ENCODE measurements at places on chromosomes 3 and 15.

GRCh38 chr3:59366218-59366617, 316.4 kb upstream of the CFAP20DC start:
- no peak for DNase-seq

DNA sequence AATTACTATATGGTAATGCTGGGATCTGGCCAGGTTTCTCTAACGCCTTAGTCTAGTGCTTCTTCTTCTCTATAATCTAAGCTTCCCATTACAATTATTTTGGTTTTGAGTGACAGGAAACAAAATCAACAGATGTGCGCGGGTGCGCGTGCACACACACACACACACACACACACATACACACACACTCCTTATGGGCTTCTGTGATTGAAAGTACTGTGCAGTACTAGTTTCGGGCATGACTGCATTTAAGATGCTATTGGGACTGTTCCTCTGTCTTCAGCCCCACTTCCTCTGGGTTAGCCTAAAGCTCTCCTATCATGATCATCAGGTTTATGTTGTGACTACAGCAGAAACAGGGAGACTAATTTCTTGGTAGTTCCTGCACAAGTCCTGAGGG, 32.2 kb downstream of the EPHB1 start:
- no peak for DNase-seq

- no peak for DNase-seq
Measured at GRCh38 chr3:152267831-152268554, 736 bp upstream of the MBNL1 start.

DNA sequence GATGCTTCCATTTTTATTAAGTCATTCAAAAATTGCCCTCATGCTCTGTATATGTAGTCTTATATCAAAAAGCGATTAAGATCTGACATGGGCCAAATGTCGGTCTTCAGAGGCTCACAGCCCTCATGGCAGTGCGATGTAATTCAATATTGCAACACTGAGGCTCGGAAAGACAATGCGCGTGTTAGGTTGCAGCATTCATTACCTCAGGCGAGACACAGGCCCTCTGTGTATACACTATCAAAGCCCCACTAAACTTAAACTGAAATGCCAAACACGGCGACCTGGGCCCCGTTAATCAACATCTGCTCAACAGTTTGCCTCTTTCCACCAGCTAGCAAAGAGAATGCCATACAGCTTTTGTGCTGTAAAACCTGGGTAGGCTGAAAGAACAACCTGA, 413.4 kb downstream of the ERC2 start:
- DNase-seq = no peak

DNA sequence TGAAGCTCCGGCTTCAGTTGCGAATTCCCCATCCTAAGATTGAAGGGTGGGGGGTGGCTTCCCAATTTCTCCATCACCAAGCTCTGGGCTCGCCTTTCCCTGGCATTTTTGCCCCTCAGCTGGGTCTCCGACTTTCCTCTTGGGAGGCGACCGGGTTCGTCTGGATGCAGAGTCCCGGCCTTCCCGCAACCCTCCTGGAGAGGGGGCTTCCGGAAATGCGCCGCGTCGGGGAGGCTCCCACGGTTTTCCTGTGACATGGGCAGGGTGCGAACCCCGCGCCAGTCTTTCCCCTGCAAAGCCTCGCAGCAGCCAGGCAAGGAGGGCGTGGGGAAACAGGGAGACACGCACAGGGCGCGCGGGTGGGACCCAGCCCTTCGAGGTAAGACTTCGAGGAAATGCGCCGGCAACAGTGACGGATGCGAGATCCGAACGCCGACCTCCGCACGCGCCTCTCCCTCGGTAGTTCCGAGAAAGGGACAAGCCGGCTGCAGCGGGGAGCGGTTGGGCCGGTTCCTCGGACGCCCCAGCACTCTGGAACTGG, 466 bp upstream of the HCN4 start:
- DNase-seq = no peak

DNA sequence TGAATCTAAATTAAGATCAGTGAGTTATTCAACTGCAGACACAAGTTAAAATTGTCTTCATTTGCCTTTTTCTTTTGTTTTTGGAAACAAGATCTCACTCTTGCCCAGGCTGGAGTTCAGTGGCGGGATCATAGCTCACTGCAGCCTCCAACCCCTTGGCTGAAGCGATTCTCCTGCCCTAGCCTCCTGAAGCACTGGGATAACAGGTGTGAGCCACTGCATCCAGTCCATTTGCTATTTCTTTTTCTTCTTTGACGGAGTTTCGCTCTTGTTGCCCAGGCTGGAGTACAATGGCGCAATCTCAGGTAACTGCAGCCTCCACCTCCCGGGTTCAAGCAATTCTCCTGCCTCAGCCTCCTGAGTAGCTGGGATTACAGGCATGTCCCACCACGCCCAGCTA, 10.3 kb downstream of the RNF168 start:
- DNase-seq = no peak

DNA sequence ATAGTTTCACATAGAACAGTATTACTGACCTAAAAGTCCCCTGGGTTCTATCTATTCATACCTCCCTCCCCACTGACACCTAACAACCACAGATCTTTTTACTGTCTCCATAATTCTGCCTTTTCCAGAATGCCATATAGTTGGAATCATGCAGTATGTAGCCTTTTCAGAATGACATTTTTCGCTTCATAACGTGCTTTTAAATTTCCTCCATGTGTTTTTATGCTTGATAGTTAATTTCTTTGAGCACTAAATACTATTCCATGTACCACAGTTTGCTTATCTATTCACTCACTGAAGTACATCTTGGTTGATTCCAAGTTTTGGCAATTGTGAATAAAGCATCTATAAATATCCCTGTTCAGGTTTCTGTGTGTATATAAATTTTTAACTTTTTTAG, 77.7 kb upstream of the GPR149 start:
- DNase-seq = no peak

DNA sequence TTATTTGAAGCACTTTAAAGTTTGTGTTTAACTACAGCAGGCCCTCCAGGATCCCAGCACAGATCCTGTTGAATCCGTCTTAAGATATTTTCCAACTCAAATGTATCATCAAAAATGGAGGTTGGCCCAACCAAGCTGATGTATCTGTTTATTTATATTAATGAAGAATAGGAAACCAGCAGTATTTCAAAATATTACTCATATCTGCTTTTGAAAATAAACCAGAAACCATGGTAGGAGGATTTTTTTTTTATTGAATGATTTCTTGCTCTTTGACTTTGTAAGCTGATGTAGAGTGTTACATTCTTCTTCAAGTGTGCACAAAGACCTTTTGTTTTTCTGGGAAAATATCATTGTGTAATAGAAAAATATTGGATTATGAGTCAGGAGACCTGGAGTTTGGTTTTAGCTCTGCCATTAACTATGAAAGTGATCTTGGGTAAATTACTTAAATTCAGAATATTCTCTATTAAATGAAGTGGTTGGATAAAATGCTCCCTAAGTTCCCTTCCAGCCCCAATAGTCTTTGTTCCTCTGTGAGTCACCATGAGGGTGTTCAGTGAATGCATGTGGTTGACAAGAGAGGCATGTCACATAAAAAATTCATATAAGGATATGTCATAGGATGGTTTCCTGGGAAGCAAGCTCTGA, 221.3 kb upstream of the GAP43 start:
- DNase-seq = no peak

DNA sequence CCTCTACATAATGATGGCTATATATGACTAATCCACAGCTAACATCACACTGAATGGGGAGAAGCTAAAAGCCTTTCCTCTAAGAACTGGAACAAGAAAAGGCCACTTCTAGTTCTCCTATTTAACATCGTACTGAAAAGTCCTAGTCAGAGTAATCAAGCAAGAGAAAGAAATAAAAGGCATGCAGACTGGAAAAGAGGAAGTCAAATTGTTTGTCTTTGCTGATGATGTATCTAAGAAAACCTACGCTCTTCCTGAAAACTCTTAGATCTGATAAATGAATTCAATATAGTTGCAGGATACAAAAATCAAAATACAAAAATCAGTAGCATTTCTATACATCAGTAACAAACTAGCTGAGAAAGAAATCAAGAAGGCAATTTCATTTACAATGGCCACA, 116.9 kb downstream of the TP63 start:
- DNase-seq = no peak

GRCh38 chr15:52113708-52114107, 1.1 kb upstream of the BCL2L10 start:
- DNase-seq = no peak

- peak; percentile 66 for DNase-seq
Measured at GRCh38 chr3:187027531-187028278, 97.4 kb downstream of the ST6GAL1 start.

- no peak for DNase-seq
Measured at GRCh38 chr3:30547716-30548115, 58.7 kb upstream of the TGFBR2 start.

DNA sequence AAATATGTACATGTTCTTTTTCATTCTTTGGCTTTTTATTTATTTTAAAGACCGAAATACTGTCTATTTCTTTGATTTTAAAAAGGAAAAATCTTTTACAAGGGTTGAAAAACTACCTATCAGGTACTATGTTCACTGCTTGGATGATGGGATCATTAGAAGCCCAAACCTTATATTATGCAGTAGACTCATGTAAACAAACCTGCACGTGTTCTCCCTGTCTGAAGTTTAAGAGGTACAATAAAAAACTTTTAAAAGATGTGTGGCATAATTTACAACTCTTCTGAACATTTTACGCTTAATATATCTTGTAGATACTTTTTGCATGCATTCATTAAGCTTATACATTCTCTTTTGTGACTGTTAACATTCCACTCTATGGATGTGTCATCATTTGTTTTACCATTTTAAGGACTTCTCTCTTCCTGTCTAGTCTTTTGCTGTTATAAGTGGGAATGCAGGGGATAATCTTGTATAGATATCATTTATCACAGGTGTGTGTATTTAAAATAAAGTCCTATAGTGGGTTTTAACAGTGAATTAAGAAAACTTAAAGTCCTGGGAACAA, 6.2 kb downstream of the MGA start:
- DNase-seq = no peak

GRCh38 chr15:33029109-33029652, 165.3 kb downstream of the FMN1 start:
- no peak for DNase-seq

DNA sequence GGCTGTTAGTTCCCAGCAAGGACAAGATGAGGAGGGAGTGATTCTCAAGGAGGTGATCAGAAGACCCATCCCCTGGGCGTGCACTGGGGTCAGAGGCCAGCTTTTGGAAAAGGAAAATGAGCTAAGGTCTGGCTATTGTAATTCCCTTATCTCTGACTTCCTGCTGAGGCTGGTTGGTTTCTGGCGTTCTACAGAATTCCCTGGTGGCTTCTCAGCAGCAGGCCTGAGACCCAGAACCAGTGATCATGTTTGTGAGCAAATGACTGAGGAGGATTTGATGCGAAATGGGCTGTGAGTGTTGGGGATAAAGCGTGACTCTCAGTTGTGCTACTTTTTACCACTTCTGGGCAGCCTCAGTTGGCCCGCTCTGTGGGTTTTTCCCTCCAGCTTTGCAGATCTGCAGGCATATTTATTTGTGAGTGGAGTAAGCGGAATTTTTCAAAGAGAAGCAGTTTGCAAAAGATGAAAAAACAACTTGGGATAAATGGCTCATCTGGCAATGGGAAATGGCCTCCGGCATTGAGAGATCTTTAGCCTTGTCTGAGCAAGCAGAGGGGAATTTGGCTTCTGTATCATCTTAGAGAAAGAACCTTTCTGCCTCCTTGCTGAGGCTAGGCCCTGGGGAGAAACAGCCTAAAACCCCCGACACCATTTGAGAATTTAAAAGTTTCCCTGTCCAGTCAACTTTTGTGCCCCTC, 102.7 kb downstream of the SLCO3A1 start:
- no peak for DNase-seq

DNA sequence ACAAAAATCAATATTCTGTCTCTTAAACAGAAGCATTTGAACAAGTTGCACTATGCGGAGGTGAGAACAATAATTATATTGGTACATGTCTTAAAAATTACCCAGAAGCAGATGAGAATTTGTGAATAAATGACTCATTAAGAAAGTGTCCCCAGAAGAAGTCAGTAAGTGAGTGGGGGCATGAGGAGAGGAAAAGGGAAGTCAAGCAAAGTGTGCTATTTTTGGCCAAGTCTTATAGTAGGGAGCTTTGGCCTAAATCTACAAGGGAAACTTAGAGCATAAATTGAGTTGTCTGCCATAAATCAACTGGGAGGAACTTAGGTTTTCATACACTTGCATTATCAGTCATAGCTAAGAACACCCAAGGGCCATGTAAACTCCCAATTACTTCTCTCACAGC, 86.9 kb upstream of the SATB1 start:
- DNase-seq = no peak

GRCh38 chr3:63909431-63909830, 2.8 kb downstream of the SCAANT1 start:
- no peak for DNase-seq

DNA sequence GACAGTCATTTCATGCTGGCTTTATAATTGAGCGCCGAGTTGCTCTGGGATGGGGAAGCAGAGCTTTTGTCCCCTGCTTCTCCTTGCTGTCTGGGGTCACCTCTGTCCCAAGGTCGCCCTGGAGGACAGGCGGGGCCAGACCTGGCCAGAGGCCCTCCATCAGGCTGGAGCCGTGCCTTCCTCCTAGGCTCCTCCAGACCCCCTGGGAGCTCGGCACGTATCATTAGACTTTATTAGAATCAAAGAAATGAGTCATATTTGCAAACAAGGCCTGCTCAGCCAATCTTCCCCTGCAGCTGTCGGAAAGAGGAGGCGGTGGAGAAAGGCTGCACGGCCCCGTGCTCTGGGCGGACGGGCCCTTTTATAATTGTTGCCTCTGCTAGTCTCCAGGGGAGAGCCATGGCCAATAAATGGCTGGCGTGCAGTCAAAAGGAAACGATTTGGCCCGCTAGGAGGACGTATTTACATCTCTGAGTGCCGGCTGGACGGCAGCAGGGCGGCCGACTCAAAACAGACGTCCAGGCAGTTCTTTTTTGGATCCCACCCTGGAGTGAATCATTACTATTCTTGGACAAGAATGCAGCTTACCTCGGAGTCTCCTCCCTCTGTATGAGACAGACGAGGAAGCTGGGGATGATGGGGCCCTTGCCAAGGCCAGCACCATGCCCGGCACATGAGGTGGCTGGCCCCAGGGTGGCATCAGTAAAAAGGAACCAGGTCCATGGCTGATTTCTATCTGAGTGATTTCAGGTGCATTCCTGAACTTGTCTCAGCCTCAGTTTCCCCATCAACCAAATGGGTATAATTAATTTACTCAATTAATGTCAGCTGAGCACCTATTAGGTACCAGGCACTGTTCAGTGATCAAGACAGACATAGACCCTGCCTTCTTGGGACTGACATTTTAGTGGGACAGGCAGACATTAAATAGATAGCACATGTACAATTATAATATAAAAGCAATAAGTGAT, 50.6 kb downstream of the SLC6A6 start:
- no peak for DNase-seq

- no peak for DNase-seq
Measured at GRCh38 chr3:66270701-66271100, 49.9 kb downstream of the SLC25A26 start.

- DNase-seq = no peak
Measured at GRCh38 chr15:100780208-100780800, 99.3 kb upstream of the ALDH1A3 start.

DNA sequence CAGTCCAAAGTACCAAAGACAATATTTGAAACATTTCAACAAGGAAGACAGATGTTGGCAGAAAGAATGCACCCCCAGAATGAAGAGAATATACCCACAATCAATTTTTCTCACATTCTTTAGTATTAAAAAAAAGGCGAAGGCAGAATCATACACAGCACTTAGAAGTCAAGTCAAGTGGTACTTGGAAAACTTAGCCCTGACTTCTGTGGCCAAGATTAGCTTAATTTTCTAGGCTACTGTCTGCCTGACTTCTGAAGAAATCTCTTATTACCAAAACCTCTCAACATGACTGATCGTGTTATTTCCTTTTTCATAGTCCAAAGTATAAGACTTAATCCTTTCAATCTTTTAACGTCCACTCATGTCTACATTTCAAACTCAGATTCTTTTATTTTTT, 60.7 kb downstream of the PBRM1 start:
- DNase-seq = no peak
